ENCODE measurements at places on chromosomes 13 and 19.

DNA sequence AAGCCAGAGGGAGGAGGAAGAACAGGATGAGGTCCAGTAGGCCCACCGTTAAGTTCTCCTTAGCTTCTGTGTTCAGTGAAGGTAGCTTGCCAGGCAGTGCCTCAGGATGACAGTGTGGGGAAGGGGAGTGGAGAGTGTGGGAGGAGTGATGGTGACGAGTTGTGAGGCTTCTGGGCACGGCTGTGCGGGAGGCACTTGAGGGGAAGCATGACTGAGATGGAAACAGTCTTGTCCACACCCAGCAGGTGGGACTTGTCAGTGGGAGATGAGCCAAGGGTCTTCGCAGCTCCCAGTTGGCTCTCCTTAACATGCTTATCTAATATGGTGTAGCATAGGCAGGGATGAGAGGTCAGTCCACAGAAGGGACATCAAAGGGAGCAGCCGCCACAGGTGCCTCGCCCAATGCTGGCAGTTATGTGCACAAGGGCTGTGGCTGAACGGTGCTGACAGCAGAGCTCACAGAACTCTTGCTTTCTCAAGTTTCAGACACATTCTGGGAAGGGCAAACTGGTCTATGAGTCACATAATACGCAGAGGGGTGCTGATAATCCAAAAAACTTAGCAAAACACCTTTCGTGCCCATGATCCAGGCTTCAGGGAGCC, 47.5 kb downstream of the OXGR1 start:
- no peak for DNase-seq

DNA sequence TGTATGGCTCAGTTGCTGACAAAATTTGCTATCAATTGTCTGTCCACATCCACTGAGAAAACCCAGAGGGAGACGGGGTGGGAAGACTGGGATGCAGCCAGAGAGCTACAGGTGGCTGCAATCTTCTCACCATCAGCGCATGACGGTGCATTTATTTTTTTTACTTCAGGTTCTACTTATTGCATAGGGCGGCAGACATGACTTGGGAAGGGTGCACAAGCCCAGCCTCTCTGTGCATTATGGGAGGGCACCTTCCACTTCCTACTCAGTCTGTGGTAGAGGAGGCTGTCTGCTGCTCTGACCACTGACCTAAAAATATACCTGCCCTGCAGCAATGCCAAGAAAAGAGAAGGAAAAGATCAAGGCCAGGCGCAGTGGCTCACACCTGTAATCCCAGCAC, 73.1 kb downstream of the ABCC4 start:
- DNase-seq = no peak

DNA sequence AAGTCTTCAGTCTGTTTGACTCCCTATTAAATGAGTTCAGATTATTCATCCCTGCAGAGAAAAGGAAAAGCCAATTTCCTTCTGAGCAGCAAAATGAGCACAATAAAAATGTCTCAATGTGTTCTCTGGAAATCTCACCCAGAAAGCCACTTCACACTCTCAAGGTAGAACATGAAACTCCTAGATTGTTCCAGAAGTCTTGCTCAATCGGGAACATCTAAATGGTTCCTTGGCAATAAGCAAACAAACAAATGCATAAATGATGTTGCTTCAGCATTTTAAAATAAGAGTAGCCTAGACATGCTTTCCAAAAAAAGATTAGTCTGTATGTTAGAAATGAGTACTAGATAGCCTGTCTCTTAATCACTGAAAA, 59.7 kb upstream of the TNFRSF19 start:
- no peak for DNase-seq

- no peak for DNase-seq
These were observed 3.4 kb downstream of the NUDT15 start for GRCh38 chr13:48040896-48041295.

DNA sequence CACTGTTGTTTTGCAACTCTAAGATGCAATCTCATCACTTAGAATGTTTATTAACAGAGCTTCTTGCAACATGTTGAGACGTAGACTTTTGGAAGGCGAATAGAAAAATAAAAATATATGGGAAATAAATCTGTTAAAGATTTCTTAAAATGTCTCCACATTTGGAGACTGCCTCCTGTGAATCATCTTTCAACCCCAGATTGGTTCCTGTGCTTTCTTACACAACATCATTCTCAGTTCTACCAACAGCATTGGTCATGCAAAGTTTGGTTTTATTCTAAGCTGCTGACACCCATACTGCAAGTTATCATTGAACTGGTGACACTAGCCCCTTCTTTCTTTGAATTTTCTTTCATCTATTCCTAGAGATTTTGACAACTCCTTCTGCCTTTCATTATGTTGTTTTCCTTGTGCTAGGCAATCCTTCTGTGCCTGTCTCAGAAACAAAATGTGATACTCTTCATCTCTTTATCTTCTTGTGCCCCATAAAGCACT, 1.6 kb upstream of the IGFL3 start:
- no peak for DNase-seq

- no peak for DNase-seq
These were observed 5.7 kb downstream of the ZNF431 start for GRCh38 chr19:21147540-21147939.

- no peak for DNase-seq
These were observed 180.4 kb downstream of the KATNAL1 start for GRCh38 chr13:30126903-30127428.

DNA sequence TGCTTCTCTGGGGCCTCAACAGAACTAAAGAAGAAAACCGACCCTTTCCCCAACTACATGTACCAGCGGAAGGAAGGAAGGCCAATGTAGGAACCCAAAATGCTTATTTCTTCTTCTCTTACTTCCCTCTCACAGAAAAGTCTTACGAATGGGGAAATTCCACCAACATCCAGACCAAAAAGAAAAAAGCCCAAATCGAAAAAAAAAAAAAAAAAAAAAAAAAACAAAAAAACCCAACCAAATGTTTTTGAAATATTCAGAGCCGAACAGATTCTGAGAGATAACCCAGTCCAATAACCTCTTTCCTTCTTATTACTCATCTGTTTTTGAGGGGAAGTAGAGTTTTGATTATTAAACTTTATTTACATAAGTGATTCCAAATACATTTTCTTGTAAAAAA, 3.9 kb downstream of the PPM1N start:
- no peak for DNase-seq

DNA sequence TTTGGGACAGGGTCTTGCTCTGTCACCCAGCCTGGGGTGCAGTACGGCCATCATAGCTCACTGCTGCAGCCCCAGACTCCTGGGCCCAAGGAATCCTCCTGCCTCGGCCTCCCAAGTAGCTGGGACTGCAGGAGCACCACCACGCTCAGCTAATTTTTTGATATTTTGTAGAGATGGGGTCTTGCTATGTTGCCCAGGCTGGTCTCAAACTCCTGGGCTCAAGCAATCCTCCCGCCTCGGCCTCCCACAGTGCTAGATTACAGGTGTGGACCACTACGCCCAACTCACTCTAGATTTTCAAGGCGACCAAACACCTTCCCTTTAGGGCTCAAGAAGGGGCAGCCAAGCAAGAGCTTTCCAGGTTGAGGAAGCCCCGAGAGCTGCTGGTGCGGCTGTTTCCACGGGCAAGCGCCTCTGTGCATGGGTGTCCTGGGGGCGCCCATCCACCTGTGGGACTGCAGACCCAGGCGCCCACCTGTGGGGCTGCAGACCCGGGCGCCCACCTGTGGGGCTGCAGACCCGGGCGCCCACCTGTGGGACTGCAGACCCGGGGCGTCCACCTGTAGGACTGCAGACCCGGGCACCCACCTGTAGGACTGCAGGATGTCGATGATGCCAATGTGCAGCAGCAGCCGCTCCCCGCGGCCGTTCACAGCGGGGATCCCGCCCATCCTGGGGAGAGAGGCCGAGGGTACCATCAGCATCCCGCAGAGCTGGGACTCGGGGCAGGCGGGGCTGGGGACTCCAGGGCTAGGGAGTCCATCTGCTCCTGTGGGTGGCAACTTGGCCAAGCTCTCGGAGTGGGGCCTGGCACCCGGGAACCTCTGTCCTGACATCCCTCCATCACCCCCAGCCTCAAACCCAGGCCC, 21.7 kb upstream of the CACTIN start:
- no peak for DNase-seq

DNA sequence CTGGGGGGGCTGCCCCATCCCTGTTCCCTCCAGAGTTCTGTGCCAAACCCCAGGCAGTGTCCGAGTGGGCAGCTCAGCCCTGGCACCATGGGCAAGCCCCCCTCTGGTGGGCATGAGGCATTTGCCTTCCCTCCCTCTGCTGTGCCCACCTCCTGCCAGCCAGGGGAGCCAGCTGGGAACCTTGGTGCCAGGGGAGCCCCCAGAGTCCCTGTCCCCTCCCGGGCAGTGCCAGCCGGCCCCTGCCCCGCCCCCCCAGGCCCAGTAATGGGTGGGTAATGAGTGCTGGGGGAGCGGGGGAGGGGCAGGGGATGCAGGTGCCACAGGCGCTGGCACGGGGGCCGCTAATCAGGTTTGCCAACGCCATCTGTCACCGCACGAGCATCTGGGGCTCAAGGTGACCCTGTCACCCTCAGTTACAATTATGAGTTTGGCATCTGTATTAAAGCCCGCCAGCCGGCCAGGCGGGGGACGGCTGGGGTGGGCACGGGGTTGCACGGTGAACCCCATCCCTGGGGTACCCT, 5.9 kb downstream of the DAND5 start:
- DNase-seq = no peak

DNA sequence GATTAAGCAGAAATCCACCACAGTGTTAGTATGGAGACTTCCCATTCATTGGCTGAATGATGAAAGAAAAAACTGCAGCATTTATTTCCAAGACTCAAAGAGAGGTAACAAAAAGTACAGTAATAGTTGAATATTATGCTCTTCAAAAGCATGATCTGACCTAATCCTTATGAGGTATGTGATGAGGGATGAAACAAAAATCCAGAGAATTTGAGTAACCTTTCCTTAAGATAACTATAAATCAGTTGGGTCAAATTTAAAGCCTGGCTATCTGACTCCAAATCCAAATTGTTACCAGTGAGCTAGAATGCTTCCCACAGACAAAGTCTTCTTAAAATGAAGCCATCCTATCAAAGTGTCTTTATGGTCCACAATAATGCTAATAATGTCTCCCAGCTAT, 38.1 kb downstream of the NUFIP1 start:
- no peak for DNase-seq

DNA sequence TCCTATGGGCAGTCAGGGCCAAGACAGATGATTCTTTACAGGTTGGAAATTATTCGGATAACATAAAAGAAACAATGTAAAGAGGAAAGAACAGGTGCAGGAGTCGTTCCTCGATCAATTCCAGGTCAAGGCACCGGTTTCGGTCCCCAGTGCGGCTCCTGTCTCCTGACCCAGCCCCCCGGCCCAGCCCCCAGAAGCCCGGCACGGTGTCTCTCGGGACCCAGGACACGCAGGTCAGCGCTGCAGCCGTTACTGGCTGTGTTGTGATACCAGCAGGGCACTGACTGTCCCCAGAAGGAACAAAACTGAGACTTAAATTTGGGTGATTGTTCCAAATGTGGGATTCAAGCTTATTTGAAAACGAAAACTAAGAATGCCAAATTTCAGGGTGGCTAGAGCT, 8.5 kb downstream of the RASA3 start:
- no peak for DNase-seq

GRCh38 chr19:16548956-16549355, 6.7 kb upstream of the CHERP start:
- no peak for DNase-seq

DNA sequence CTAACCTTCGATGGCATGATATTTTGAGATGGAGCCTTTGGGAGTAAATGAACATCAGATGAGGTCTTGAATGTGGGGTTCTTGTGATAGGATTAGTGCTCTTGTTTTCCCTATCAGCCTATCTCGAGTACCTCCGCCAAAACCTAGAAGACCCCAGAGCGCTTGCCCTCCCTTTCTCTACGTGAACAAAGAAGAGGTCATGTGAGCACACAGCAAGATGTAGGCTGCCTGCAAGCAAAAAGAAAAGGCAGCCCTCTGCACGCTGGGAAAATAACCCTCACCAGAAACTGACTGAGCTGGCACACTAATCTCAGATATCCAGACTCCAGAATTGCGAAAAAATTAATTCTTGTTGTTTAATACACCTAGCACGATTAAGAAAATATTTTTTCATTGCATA, 799.8 kb upstream of the SLC10A2 start:
- no peak for DNase-seq

DNA sequence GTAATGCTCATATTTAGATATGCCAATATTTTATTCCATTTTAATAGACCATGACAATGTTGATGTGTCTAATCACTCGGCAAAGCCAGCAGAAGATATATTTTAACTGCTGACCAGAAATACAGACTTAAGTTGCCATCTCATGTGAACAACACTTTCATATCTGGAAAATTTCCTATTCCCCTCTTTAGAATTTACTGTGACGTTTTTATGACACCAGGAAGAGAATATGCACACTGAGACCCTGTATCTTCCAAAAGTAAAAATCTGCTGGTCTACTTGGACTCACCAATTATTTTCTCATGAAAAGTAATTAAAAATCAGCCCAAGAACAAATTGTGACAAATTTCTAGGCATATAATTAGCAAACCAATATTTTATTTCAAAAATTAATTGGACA, 2.1 kb downstream of the PROSER1 start:
- DNase-seq = no peak

Measured in cerebellar cortex (tissue), 1 donor.